GOT3 (cell line): ENCODE measurements at places on chromosomes 6 and 20.

DNA sequence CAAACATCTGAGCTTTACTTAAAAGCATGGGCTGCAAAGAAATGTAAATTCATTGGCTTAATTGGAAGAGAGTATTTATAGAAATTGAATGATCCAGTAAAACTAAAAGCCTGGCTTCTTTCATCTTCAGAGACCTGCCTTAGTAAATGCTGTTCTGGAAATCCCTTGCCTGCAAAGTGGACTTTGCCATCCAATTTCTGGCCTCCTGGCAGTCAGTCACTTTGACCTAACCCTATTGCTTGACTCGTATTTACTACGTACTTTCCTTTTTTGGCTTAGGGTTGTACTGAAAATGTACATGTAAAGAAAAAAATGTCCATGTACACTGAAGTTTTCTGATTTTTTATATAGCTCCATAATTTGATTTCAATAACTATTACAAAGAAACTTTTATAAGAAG, 47.1 kb downstream of the E2F3 start:
- DNase-seq = no peak

- no peak for DNase-seq
Measured at GRCh38 chr6:2748183-2748582, 2.5 kb downstream of the MYLK4 start.

DNA sequence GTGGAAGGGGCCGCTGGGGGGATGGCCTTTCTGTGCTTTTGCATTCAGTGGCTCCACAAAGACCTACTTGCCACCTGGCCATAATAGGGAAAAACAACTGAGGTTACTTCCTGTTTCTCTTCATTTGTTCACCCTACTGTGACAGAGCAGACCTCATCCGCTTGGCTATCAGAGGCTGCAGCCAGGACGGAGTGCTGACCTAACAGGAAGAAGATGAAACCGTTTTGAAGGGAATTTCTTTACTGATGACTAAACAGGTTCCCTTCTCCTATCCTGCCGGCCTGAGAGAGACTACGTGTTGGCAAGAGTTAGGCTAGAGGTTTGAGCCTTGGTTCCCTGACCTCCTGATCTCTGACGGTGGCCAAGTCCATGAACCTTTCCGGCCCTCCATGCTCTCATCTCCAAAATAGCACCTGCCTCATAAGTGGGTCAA, 21.3 kb downstream of the PRR18 start:
- DNase-seq = no peak

DNA sequence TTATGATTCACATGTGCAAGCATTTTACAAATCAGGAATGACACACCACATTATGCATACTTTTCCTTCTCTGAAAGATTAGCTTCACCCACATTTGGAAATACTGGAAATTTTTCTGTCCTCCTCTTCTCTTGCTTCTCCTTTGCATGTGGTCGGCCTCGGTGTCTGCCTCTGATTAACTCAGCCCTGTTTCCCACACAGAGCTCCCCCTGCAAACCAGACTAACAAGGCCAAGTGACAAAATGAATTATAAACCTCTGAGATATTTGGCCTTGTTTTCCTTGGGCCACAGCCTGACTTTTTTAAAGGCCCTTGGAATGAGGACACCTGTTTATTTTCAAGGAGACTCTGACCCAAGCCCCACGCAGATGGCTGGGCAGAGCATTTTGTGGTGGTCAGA, 9.0 kb upstream of the CCN6 start:
- no peak for DNase-seq

GRCh38 chr6:88709819-88710246, 253.6 kb downstream of the RNGTT start:
- no peak for DNase-seq

GRCh38 chr6:149425754-149426153, 25.7 kb downstream of the SUMO4 start:
- no peak for DNase-seq

- DNase-seq = no peak
Measured at GRCh38 chr20:15638816-15639215, 934.4 kb downstream of the KIF16B start.

DNA sequence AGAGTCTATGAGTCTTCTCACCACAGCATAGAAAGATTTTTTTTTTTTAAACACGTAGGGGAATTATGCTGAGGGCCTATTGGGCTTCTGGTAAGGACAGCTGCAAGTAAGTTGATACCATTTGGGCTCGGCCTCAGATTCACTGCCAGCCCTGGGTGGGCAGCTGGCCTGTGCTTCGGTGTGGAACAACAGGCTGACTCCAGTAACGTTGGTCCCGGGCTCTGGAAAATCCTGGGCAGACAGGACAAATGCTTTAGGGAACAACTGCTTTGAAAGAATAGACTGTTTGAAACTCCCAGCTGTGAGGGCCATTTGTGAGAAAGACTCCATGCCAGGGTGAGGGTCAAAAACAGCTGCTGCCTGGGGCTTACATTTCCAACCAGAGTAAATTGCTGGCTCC, 366.5 kb downstream of the QKI start:
- DNase-seq = no peak

- DNase-seq = no peak
Measured at GRCh38 chr6:39210450-39210849, 18.8 kb downstream of the KCNK5 start.

GRCh38 chr6:44787254-44787834, 399.8 kb downstream of the CDC5L start:
- DNase-seq = no peak

GRCh38 chr6:108782179-108783041, 65.8 kb upstream of the ARMC2 start:
- DNase-seq = peak; percentile 27

DNA sequence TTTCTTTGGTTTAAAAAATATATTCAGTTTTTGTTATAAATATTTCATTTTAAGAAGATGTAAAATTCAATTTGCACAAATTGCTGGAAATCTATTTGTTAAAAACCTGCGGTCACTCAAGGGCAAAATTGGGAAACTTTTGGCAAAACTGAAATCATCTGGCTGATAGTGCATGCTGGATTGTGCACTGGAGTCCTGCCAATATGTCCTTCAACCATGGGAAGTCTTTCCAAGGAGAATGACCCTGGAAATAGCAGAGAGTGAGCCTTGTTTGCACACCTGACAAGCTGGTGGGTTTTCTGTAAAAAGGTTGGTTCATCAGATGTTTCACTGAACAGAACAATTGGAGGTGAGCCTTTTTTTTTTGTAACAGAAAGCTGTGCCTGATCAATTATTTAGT, 413.5 kb downstream of the BTBD3 start:
- DNase-seq = no peak

- no peak for DNase-seq
Measured at GRCh38 chr6:158938811-158939254, 61.2 kb downstream of the RSPH3 start.

GRCh38 chr6:44176762-44177509, 18.3 kb downstream of the CAPN11 start:
- no peak for DNase-seq

- DNase-seq = peak; percentile 9
Measured at GRCh38 chr6:119620846-119621555, 271.4 kb upstream of the MAN1A1 start.

- no peak for DNase-seq
Measured at GRCh38 chr6:125789167-125789566, 1.6 kb upstream of the NCOA7 start.

- DNase-seq = no peak
Measured at GRCh38 chr20:50449738-50450492, 60.3 kb upstream of the PTPN1 start.
